T1000 (cell line): ENCODE measurements at places on chromosomes 4 and X.

DNA sequence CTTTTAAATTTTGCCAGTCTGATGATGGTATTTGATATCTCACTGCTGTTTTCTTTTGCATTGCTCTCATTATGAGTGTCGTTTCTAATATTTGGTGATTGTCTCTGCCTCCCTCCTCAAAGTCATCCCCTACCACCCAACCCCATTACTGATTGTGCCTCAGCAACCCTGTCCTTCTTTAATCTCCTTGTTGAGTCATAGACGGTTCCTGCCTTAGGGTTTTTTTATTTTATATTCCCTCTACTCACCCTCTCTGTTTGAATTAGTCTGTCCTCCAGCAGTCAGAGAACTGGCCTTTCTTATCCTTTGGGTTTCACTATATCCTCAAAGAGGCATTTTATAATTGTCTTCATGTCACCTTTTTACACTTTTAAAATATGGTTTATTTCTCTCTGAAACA is 409.3 kb upstream of the CPEB2 start:
- no peak for DNase-seq

- no peak for DNase-seq
These were observed 96.6 kb upstream of the IL13RA1 start for GRCh38 chrX:118630848-118631247.

- peak; percentile 64 for DNase-seq
These were observed 350.0 kb downstream of the CAMK2D start for GRCh38 chr4:113411496-113411938.

DNA sequence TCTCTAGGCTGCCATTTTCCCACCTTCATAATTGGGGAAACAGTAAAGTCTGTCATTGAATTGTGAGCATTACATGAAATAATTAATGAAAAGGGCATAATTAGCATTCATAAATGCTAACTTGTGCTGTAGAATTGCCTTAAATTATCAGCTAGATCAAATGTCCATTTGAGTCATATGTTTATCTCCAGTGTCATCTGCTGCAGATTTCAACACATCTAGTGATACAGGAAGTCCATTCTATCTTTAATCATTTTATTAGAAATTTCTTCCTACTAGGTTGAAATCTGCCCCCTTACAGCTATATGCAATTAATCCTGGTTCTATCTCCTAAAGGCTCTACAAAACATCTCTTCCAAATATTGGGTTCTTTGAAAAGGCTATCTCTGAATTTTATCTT is 240.3 kb upstream of the GALNT7 start:
- DNase-seq, result no peak

GRCh38 chr4:180636696-180637404 is 1606.4 kb upstream of the TENM3 start:
- DNase-seq, result no peak

DNA sequence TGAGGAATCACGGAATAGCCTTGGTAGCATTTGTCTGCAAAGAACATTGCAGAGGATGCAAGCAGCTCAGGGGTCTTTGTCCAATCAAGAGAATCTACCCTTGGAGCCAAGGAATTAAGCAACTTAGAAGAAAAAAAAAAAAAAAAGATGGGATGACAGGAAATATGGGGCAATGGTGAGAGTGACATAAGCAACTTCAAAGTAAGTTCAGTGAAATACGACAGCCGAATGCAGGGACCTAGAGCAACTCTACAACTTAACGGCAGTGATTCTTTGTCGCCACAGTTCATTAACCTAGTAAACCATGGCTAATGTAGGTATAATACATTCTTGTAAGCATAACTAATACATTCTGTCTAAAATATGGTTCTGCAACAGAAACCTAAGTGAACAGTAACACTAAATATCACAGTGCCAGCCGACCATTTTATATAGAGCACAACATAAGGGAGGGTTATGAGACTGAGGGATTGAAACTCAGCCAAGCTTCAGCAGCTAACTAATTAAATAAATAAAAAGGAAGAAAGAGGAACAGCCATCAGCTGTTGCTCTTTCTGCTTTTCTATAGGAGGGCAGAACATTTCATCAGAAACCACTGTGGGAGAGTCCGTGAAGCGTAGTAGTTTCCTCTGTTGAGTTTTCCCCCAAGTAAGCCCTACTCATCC is 74.7 kb downstream of the PPARGC1A start:
- no peak for DNase-seq

GRCh38 chr4:120520761-120521160 is 401.8 kb downstream of the PRDM5 start:
- no peak for DNase-seq

DNA sequence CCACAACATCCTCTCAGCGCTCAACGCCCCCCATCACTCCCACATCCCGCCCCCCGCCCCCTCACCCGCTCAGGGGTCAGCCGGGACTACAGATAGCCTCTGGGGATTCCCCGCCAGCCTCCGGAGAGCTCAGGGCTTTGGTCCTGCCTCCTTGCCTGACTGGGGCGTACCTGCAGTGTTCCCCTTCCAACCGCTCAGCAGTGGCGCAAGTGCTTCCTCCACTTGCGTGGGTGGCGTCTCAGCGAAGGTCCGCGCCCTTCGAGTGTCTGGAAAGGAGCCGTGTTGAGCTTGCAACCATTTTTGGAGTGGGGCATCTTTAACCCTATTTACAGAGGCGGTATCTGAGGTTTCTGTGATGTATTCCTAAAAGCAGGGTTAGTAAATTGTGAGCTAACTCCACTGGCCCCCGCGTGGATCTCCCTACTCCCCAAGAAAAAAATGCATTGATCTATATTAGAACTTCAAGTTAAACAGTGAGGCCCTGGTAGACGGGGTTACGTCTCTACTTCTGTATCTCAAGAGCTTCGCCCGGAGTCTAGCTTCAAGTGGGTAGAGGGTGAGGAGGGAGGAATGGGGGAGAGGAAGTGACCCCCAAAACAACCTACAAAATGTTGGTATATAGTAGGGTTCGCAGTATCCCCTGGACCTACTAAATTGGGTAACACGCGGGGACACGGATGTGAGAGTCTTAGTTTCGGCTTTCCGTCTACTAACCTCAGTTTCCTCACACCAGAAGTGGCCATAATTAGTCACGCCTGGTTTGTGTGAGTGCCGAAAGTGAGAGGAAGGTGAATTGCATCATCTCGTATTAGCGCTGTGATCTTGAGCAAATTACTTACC is 16.1 kb downstream of the NKX3-2 start:
- no peak for DNase-seq

DNA sequence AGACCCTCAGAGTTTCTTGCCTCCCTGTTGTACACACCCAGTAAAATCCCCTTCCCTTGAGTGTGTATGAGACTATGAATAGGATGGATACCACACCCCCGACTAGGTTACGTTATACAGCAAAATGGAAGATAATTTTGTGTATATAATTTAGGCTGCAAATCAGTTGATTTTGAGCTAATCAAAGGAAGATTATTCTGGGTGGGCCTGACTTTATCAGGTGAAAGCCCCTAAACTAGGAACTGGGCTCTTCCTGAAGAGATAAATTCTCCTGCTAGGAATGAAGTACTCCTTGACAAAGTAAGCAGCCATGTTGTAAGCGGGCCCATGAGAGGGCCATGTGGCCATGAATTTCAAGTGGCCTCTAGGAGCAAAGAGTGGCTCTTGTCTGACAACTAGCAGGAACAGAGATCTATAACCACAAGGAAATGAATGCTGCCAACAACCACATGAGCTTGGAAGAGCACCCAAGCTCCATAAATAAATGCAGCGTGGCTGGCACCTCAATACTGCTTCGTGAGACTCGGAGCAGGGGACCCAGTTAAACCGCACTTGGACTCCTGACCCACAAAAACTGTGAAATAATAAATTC is 646.4 kb downstream of the IL1RAPL1 start:
- DNase-seq, result no peak

GRCh38 chr4:102343964-102344519 is 1.2 kb downstream of the SLC39A8 start:
- DNase-seq, result no peak

DNA sequence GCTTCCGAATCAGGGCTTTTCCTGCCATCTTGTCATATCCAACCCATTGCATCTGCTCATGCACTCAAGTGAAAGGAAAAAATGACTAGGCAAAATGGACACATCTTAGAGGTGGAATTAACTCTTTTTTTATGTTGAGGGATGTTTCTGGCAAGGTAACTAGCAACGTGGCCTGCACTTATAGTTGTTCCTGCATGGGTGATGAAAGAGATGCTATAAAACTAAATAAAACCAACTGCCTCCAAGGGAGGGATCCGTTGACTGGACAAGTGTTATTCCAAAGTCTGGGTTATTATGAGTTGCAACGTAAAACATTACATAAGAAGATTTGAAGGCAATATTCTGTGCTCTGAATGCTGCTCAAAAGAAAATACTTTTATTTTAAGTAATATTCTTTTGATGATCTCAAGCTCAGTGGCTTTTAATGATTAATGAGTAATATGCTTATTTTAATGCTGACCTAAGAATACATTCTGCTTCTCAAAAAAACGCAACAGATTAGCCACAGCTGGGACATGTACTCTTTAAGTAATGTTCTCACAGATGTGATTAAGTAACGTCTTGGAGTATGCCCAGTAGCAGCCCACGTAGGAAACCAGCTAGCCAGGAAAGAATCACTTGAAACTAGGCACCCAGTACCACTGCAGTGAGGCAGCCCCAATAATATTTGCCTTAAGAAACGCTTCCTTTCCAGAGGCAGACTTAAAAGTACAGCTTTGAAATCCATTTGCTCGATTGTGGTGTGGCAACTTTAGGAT is 27.4 kb downstream of the KLF3 start:
- no peak for DNase-seq

- DNase-seq, result no peak
These were observed 129.2 kb upstream of the WDR1 start for GRCh38 chr4:10245751-10246150.
